AML-193 (cell line): ENCODE measurements at places on chromosomes 16 and 17.

DNA sequence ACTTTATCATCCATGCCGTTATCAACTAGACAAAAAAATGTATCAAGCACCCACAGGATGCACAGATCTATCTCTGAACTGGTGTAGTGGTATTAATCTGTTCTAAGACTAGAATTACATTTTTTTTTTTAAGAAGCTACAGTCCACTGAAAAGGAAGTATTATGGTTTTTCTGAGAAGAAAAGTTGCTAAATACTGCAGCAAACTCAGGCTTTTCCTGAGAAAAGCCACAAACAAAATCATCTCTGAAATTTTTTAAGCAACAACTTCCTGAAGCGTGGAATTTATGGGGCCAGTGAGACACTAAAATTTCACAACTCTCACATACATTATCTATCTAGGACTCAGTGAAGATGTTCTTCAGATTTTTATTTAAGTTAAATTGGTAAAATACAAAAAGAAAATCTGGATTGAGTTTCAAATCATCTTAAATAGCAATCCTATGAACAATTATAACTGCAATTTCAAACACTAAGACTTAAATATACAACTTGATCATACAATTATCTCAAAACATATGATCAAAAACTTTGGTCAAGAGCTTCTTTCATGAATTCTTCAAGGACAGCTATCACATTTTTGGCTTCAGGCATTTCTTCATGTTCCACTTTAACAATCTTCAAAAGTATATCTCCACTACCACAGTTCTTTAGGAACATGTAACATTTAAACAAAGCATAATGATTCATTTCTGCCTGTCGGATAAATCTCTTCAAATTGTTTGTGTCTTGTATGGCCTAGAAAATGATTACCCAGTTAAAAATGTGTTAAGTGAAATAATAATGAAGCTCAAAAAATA, 10.5 kb downstream of the C17orf75 start:
- peak; percentile 94 for DNase-seq

- DNase-seq: peak; percentile 80
Observed at GRCh38 chr17:39069114-39069756, 82.2 kb downstream of the PLXDC1 start.

DNA sequence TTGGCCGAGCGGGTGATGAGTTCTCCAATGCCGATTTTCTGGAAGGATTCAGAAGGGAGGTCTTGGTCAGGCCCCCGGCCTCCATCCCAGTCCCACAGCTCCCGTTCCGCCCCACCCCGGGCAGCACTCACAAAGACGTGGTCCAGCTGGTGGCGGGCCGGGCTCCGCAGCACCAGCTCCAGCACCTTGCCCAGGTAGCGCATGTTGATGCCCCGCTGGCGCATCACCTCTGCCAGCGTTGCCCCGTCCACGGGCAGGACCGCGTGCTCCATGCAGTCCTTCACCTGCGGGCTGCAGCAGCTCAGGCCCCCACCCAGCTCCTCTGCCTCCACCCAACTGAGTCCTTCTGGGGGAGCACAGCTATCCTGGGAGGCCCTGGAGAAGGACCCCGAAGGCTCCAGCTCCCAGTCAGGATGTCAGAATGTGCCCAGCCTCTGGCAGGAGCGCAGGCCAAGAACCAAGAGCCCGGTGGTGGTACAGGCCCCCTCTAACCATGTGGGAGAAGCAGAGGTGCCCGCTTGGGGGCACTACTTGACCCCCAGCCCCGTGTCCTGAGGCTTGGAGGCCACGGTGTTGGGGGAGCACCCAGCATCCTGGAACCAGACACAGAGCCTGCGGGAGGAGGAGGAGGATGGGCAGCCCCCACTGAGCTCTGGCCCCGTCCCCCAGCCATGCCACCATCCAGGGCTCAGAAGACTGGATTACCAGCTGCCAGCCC, 16.2 kb downstream of the CLUH start:
- no peak for DNase-seq

DNA sequence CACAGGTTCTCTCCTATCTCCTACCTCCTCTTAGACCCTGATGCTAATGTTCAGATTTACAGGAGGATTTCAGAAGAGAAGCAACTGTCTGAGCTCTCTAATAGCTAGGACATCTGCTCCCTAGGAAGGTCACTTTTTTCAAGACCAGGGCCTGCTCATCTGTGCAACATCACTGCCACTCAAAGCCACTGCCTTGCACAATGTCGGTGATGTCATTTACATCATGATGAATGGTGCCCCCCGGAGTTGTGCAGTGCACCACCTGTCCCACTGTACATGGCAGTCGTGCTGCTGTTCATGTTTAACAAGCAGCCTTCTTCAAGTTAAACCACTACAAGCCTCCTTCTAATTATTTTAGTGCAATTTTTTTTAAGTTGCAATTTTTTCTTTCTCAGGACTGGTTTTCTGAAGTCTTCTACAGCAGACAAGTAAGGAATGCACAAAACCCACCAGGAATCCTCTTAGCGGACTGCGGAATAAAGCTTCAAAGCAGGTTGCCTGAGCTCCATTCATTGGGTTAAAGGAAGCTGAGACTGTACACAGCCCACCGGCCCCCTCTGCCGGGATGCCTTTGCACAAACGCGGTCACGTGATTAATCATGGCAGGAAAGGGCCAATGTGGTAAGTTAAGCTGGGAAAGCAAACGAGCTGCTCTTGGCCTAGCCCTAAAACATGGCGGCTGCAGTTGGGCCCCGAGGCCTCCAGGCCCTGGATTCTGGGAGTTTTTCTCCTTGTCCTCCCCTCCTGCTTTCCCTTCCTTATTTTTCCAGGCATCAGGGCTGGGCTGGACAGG, 74.1 kb downstream of the MYH11 start:
- no peak for DNase-seq

GRCh38 chr16:81723098-81723723, 55.9 kb upstream of the PLCG2 start:
- peak; percentile 79 for DNase-seq

- DNase-seq: no peak
Observed at GRCh38 chr17:62592341-62593099, 35.0 kb upstream of the MRC2 start.

DNA sequence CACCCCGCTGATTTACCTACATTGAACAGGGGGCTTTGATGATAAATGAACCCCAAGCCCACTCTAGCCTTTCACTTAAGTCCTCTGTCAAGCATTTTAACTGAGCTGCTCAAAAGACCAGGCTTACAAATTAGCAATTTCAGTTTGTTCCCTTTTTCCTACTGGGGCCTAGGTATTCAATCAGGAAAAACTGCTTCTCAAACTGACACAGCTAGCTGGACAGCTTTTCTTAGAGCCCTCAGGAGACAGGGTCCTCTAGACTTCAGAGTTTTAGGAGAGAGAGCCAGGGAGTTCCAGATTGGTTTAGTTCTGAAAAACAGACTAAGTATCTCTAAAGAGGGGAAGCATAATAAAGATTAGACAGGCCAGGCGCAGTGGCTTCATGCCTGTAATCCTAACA, 6.2 kb upstream of the HEXIM2 start:
- no peak for DNase-seq

GRCh38 chr17:50344731-50345365, 1.1 kb upstream of the XYLT2 start:
- no peak for DNase-seq
